AG09309 (cell line): ENCODE measurements at places on chromosomes 4 and X.

DNA sequence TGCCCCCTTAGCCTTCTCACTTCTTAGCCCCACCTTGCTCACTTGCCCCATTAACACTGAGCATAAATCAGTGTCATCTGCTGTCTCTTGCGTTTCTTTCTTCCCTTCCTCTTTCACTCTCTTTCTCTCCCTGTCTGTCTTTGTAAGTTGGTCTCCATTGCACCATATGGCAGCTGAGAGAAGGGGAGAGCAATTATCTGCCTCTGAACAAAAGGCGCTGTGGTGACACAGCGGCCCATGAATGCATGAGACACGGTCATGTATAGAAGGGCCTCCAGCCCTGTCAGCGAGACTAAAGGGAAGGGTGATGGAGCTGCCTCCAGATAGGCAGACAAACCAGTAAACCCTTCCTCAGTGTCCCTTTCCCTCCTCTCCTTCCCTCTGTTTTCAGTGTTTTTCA is 88.8 kb upstream of the PCDH18 start:
- DNase-seq: no peak

DNA sequence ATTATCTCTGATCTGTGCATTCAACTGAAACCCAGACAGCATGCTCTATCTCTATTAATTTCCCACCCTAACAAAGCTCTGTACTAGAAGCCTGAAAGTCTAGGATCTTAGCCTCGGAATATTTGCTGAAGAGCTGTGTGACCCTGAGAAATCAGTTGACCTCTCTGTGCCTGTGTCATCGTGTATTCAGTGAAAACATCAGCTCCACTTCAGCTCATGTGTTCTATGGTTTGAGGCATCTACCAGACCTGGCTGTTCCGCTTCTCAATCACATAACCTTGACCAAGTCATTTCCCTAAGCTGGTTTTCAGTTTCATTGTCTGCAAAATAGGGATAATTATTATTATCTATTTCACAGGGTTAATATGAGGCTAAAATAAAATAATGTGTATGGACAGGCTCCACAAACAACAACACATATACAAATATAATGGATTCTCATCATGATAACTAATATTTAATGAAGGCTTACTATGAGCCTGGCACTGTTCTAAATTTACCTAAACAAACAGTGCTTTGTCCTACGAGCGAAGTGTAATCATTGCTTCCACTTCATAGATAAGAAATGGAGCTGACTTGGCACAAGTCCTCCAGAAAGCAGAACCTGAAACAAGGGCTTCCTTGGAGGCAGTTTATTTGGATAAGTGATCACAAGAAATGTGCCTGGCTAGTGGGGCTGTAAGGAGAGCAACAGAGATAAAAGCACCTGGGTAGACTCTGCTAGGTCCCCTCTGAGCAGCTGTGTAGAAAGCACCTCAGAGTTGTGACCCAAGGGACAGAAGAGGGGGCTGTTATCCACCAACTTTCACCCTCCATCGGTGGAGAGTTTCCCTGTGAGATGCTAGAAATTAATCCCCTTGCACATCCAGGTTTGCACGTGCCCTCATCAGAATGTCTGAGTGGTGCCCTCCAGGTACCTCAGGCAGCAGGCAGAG is 356.9 kb downstream of the RAB28 start:
- DNase-seq: no peak

DNA sequence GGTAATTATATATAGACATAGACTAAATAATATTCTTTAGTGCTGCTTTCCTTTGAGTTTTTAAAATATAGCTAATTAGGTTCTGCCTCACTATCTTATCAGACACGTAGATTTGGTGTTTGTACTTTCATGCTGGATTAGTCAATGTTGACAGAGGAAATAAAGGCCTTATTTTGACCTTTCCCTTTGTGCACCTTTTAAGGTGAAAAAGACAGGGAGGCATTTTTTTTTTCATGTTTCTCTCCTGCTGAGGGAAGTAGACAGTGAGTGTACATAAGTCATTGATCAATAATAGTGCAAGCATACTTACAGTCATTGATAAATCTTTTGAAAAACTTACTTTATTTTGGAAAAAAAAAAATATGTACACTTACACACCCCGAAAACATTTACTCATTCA is 467.8 kb downstream of the GRXCR1 start:
- DNase-seq: no peak

GRCh38 chr4:185441479-185441878 is 15.7 kb upstream of the UFSP2 start:
- DNase-seq: no peak

GRCh38 chr4:165748321-165748720 is 124.7 kb upstream of the TLL1 start:
- no peak for DNase-seq

DNA sequence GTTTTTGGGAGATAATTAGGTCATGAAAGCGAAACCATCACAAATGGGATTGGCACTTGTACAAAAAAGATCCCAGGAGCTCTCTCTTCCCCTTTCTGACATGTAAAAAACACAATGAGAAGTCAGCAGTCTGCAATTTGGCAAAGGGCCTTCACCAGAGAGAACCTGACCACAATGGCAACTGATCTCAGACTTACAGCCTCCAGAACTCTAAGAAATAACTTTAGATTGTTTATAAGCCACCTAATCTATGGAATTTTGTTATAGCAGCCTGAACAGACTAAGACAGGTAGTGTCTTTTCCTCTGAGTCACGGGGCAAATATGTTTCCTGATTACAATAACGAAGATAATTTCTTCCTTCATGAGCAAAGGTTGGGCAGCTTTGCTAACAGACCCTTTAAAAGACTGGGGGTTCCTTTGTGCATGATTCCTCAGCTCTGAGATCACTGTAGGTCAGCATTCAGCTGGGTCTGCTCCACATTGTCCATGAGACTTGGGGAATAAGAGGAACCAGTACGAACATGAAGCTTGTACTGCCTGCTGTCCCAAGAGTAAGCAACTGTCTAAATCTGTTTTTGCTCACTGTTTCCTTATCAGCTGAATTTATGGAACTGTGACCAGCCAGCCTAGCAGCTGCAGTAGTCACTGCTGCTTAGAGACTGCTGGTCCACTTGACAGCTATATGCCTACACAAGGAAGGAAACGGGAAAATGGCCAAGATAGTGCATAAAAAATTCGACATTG is 191.6 kb downstream of the ANAPC10 start:
- DNase-seq: no peak

GRCh38 chrX:53379747-53380146 is 42.7 kb downstream of the SMC1A start:
- no peak for DNase-seq

GRCh38 chr4:13534344-13535063 is 9.8 kb downstream of the NKX3-2 start:
- no peak for DNase-seq

GRCh38 chr4:124097447-124097846 is 615.1 kb downstream of the ANKRD50 start:
- no peak for DNase-seq

- DNase-seq: no peak
Measured at GRCh38 chr4:52107745-52108144, 56.6 kb downstream of the SPATA18 start.

GRCh38 chr4:133641191-133641590 is 492.1 kb downstream of the PCDH10 start:
- no peak for DNase-seq

GRCh38 chr4:15088394-15089035 is 86.2 kb downstream of the CPEB2 start:
- no peak for DNase-seq

DNA sequence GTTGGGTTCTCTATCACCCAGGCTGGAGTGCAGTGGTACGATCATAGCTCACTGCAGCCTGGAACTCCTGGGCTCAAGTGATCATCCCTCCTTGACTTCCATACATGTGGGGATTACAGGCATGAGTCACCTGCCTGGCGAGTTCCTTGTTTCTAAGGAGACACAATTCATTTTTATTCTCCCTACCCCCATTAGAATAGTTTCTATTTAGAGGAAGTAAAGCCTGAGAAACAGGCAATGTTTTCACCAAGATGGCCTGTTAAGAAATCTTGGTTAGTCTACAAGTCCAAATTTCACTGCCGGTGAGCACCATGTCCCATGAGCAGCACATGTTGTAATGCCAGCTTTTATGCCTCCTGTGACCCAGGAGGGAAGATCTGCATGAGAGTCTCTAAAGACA is 5.7 kb downstream of the CYBB start:
- DNase-seq: no peak
